ENCODE measurements at places on chromosomes 12 and 14.

GRCh38 chr12:128637642-128638606 is 185.8 kb downstream of the SLC15A4 start:
- DNase-seq: no peak

- no peak for DNase-seq
These were observed 1.3 kb downstream of the BDKRB2 start for GRCh38 chr14:96205978-96206360.

- DNase-seq: no peak
These were observed 102.0 kb downstream of the PEBP1 start for GRCh38 chr12:118237908-118238307.

- no peak for DNase-seq
These were observed 486.7 kb downstream of the APAF1 start for GRCh38 chr12:99131751-99132199.

GRCh38 chr14:87824266-87824665 is 168.7 kb downstream of the GALC start:
- DNase-seq: no peak

GRCh38 chr14:69992564-69992963 is 113.3 kb downstream of the SMOC1 start:
- DNase-seq: no peak

GRCh38 chr12:7061596-7061995 is 1.1 kb downstream of the C1S start:
- DNase-seq: no peak

DNA sequence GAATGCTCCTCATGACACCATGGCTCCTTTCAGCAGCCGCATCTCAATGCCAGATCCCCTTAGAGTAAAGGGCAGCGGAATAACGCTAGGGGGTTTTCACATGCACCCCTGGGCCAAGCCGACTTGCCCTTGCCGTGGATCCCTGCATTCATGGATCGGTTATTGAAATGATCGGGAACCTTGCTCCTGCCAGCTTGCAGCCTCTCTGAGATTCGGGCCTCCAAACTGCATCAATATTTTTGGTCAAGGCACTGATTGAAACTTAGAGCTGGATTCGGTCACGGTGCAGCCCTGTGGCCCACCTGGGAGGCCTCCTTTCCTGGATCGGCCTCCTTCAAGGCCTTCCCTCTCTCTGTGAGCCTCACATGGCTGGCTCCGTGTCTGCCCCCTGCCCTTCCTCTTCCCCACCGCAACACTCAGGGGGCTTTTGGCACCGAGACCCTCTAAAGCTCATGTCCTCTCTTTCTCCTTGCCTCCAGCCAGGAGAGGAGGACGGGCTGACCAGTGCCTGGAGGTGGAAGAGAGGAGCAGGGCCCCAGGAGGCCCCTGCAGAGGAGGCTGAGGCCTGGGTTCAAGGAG is 1.8 kb downstream of the PTPN6 start:
- no peak for DNase-seq

GRCh38 chr12:119620490-119620889 is 26.9 kb downstream of the TMEM233 start:
- no peak for DNase-seq
